ENCODE measurements at places on chromosomes 2 and 18.

GRCh38 chr18:70489986-70490933 lies 201.4 kb downstream of the SOCS6 start:
- no peak for DNase-seq

DNA sequence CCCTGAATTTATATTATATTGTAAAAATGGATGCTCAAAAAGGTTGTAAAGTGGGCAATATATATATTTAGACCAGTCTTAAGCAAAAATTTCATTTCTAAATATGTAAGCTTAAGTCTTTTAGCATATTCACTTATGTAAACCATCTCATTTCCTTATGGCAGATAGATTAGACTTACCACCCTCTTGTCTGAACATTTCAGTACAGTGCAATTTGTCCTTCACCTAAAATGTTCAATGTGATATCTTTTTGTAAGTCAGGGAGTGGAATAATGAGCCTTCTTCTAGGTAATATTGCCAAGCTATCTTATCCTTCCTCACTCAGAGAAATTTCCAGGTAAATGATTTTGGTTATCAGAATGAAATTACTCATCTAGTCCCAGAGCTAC lies 92.3 kb downstream of the KLF7 start:
- DNase-seq, result no peak

- DNase-seq, result no peak
These were observed 25.3 kb upstream of the TNS1 start for GRCh38 chr2:218028189-218028495.

- DNase-seq, result no peak
These were observed 65.3 kb downstream of the TWIST2 start for GRCh38 chr2:238912916-238913875.

GRCh38 chr2:39728941-39729351 lies 50.1 kb downstream of the THUMPD2 start:
- no peak for DNase-seq

GRCh38 chr2:10523406-10524189 lies 75.5 kb upstream of the ODC1 start:
- DNase-seq, result no peak

GRCh38 chr18:68714366-68714711 lies 569 bp downstream of the TMX3 start:
- DNase-seq, result no peak

DNA sequence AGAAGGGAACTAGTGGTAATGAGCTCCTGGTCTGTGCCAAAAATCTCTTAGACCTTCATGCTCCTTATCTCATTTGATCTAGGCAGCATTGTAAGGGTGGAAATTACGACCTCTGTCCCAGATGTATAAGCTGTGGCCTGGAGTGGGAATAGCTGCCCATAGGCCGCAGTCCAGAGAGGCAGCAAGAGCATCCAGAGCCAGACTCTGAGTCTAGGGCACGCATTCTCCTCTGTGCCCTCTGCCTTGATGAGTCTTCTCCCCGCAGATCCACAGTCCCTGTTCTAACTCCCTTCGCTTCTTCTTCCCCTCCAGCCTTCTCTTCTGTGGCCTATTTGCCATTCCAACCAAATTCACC lies 304.6 kb downstream of the MYCN start:
- DNase-seq, result no peak

DNA sequence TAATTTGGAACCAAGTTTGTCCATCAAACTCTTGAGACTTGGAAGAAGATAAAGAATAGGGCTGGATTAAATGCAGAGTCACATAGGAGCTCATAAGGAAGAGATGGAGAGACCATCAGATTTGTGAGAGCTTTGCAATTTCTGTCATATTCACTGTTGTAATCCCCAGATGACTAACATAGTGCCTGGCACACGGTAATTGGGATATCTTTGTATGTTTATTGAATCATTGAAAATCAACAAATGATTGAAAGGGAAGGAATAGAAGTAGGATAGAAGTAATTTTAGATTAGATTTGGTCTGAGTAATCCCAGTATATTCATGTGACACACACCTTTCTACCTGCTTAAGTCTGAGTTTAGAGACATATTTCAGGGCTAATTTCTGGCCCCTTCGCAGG lies 75.4 kb downstream of the LCLAT1 start:
- DNase-seq, result no peak

DNA sequence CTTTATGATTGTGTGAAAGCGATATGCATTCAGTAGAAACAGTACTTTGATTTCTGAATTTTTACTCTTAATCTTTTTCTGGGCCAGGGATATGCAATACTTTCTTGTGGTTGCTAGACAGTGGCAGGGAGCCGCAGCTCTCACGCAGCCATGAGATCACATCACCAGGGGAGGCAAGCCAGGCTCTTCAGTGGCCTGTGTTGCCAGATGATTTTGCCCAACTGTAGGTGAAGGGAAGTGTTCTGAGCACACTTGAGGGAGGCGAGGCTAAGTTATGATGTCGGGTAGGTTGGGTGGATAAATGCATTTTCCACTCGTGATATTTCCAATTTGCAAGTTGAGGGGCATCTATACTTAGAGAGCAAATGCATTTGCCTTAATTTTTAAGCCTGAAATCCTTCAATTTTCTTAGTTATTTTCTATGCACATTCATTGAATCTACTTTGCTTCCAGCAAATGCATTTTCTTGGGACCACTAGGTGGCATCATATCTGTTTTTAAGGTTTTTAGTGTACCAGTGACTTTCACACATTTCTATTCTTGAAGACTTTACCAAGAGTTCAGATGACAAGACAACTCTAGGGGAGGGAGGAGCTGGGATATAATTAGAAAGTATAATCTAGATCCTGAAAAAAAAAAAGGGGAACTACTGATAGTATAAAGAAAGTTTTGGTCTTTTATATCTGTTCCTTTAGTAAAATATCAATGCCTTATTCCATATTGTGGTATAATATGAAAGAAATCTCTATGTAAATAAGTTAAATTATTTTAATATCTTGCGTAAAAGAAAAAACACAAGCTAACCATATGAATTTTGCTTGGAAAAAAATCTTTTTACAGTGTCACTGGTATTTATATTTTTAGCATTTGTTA lies 643.3 kb downstream of the SOCS6 start:
- DNase-seq, result no peak
